Activated CD4-positive, alpha-beta T cell treated with anti-CD3 and anti-CD28 coated beads for 1 hour (primary cell): ENCODE measurements at places on chromosomes 6 and 20.

- no peak for DNase-seq
Observed at GRCh38 chr20:39885975-39886649, 802.9 kb downstream of the MAFB start.

GRCh38 chr6:121356575-121356974 is 22.3 kb upstream of the TBC1D32 start:
- no peak for DNase-seq

- no peak for DNase-seq
Observed at GRCh38 chr20:23773127-23773526, 22.4 kb upstream of the CST1 start.

- peak; percentile 89 for DNase-seq
Observed at GRCh38 chr6:43427406-43428111, at the start of gene ABCC10. Gene ABCC10, plus strand, starts transcription at chr6:43427541. Its CDS starts 438 bp downstream, at chr6:43427979.

DNA sequence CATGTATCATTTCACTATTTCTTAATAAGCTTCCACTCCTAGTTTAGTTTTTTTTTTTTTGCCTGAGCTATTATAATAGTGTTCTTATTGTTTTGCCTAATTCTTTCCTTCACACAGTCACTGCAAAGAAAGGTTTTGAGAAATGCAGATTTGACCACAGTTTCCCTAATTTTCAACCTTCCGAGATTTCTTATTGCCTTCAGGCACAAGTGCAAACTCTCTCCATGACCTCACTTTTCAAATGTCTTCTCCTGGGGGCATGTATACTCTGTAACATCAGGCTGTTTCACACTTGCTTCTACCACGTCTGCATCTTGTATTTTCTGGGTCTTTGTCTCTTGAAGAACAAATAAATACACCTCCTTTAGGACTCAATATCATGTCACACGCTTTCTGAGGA is 339.0 kb upstream of the CITED2 start:
- no peak for DNase-seq

- DNase-seq: no peak
Observed at GRCh38 chr20:61140576-61140975, 111.5 kb upstream of the CDH4 start.

- DNase-seq: no peak
Observed at GRCh38 chr6:77762386-77762785, 109.5 kb downstream of the MEI4 start.

- DNase-seq: peak; percentile 62
Observed at GRCh38 chr20:25867776-25868649, 171.4 kb upstream of the ZNF337 start.

GRCh38 chr20:52731093-52731492 is 241.1 kb upstream of the TSHZ2 start:
- no peak for DNase-seq

DNA sequence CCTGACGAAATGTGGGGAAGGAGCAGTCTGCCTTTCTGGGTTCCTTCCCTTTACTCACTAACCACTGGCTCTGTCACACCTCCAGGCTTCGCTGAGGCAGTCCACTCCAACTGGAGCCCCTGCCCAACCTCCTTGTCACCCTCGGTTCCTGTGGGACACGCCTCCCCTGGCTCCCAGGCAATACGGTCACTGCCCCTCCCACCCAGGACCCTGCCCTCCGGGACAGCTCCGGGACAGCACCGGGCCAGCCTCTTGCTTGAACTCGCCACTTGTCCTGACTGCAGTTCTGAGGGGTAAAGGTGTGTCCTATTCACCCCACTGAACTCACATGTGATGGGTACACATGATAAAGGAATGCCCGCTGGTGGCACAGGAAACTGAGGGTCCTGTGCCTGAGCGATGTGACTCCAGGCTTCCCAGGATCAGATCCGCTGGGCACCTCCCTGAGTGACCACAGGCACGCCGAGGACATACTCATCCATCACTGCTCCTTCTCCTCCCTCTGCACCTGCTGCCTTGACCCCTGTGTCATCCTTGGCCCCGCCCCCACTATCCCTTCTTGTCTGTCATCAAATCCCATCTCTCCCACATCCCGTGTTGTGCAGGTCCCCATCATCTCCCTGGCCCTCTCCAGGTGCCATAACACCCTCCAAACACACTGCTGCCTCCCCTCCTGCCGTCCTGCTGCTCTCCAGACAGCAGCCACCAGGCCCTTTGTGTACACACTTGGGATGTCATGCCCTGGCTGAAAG is 7.9 kb downstream of the SDCBP2 start:
- DNase-seq: no peak

DNA sequence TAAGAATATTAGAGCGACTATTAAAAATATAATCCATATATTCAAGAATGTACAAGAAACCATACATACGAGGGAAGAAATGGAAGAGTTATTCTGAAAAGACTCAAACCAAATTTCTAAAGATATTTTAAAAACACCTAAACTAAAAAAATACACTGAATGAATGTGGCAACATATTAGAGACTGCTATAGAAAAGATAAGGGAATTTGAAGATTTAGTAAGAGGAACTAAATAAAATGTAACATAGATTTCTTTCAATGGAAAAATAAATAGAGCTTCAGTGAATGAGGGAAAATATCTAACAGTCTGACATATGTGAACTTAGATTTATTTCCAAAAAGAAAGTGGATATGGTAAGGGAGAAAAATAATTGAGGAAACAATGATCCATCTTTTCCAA is 194.9 kb upstream of the STXBP5 start:
- no peak for DNase-seq

- DNase-seq: no peak
Observed at GRCh38 chr6:112701201-112701600, 354.1 kb downstream of the RFPL4B start.

DNA sequence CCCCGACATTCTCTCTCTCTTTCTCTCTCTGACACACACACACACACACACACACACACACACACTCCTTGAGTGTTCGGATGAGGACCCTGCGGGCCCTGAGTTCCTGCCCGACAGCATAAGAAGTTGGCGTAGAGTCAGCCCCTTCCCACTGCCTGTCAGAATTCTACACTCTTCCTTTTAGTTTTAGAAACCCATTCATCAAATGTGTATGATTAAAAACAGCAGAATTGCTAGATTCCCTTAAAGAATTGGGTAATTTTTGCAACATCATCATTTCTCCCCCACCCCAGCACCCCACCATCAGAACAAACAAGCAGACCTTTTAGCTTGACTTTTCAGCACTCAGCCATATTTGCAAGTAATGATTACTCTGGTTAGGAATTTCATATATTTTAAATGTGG is 322.8 kb downstream of the FARS2 start:
- no peak for DNase-seq

GRCh38 chr6:168194732-168195567 is 115.9 kb upstream of the FRMD1 start:
- DNase-seq: no peak

GRCh38 chr6:101779051-101779844 is 385.7 kb downstream of the GRIK2 start:
- DNase-seq: no peak

DNA sequence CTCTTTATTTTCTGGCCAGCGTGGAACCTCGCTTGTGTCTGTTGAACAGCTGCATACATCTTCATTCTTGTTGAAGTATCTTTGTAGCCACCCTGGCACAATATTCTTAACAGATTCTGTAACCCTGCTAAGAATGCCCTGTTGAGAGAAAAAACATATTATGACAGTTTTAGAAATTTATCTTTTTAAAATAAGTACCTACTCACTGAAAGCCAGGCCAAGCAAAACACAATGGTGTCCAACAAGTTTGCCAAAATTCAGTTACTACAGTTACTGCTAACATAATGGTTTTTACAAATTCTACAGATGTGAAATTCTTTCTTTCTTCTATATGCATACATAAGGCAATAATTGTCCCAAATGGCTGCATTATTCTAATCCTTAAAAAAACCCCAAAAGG is 18.2 kb downstream of the NUP153 start:
- DNase-seq: no peak

DNA sequence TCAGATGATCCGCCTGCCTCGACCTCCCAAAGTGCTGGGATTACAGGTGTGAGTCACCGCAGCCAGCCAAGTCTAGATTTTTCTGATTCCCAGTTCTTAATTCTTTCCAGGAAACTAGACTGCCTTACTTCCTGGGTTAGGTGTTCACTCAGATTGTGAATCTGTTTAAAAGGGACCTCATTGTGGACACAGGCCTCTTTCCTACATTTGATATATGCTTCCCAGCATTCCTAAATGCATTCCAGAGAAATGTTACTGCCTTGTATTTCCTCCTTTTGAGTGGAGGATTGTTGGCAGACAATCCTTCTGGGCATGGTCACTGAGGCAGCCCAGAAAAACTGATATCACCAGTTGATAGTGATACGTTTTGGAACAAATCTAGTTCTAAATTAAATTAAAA is 15.7 kb downstream of the TMEM181 start:
- no peak for DNase-seq

GRCh38 chr6:146224988-146225387 is 196.1 kb downstream of the GRM1 start:
- no peak for DNase-seq

DNA sequence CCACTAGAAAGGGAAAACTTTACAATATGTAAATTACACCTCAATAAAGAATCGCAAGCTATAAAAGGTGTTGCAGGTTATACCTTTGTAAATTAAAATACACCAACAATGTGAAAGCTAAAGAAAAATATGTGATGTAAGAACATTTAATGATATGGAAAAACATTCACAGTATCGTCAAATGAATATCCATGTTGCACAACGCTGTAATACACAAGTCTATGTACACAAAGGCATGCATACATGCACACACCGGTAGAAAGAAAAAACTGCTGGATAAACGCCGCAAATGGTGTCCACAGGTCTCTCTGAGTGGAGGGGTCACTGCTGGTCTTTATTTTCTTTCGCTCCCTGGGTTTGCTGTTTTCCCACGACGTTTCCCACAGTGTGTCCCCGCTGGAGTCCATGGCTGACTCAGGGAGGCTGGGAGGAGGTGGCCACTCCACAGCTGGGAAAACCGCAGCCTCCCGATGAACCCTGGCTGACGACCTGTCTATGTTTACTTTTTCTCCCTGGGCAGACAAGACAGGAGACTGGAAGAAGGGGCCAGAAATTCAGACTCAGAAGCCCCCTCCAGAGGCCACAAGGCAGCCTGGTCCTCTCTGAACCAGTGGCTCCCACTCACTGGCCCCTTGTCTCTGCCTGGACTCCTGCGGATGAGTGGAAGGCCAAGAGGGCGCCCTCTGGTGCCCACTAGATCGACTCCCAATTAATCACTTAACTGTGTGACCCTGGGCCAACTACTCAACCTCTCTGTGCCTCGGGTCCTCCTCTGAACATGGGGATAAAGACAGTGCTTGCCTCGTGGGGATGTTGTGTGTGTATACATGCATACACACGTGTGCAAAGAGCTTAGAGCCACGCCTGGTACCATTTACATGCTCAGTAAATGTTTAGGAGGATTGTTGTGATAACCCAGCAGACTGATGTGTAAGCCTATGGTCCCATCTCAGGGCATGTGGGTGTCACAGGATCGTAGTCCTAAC is 12.8 kb upstream of the BPI start:
- no peak for DNase-seq

GRCh38 chr20:52130406-52130805 is 61.2 kb downstream of the ZFP64 start:
- no peak for DNase-seq

DNA sequence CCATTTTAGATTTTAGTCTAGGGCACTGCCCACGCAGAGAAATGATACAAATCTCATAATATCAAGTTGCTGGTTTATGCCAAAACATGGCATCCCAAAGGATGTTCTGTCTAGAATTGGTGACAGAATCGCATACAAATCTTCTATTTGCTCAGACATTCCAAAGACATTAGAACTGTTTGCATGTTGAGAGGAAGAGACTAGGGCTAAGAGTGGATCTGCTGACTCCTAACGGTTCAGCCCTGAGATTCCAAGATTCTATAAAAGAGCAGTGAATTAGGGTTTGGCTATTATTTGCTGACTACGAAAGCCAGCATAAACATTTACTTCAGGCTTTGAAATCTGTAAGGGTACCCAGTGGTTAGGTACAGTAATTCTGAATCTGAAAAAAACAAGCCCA is 3.6 kb downstream of the EPB41L2 start:
- DNase-seq: no peak

DNA sequence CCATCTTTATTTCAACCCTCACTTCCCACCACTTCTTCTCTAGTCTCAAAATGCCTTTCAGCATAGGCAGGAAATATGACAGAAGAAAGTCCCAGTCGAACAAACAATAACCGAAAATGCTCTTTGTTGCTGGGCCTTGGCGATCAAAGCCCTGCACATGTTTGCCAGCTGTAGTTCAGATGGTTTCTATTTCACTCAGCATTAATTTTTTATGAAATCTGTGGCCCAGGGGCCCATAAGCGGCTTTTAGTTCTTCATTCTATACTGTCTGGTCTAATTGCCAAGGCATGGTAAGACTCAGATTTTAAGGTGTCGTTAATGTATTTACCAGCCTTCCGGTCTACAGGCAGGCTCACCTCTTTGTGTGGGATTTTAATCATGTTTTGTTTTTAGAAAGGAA is 10.9 kb upstream of the F13A1 start:
- DNase-seq: no peak

GRCh38 chr6:167851370-167851952 is 24.8 kb downstream of the AFDN start:
- no peak for DNase-seq

- DNase-seq: no peak
Observed at GRCh38 chr6:20095436-20095835, 116.8 kb downstream of the MBOAT1 start.

- no peak for DNase-seq
Observed at GRCh38 chr6:88609983-88610382, 353.4 kb downstream of the RNGTT start.

- no peak for DNase-seq
Observed at GRCh38 chr6:139370283-139370998, 4.0 kb downstream of the CITED2 start.

DNA sequence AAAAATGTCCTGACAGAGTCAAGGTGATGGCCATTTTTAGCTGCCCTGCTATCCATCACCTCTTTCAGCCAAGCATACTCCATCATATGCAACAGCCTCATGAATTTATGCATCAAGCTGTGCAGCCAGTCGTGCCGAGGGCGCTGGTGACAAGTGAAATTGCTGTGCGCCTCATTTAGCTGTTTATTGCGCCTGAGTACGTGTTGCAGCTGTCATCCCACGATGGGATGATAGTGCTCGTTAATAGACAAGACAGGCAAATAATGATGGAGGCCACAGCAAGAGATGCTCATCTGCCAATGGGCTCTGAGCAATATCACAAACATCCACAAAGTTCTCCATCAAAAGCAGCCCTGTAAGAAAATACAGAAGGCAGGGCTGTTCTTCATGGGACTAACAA is 562.3 kb upstream of the POU3F2 start:
- DNase-seq: no peak

DNA sequence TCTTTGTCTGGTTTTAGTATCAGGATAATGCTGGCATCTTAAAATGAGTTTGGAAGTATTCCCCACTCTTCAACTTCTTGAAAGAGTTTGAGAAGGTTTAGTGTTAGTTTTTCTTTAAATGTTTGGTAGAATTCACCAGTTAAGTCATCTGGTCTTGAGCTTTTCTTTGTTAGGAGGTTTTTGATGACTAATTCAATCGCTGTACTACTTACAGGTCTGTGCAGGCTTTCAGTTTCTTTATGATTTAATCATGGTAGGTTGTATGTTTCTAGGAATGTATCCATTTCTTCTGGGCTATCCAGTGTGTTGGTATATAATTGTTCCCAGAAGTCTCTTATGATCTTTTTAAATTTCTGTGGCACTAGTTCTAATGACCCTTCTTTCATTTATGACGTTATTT is 215.5 kb downstream of the LRFN2 start:
- DNase-seq: no peak

- no peak for DNase-seq
Observed at GRCh38 chr20:1693427-1693826, 35.8 kb upstream of the SIRPG start.

GRCh38 chr20:40797425-40797824 is 108.4 kb upstream of the MAFB start:
- DNase-seq: no peak

- DNase-seq: no peak
Observed at GRCh38 chr6:132423839-132424238, 22.6 kb upstream of the MOXD1 start.
